ENCODE measurements at places on chromosomes 4 and X.

DNA sequence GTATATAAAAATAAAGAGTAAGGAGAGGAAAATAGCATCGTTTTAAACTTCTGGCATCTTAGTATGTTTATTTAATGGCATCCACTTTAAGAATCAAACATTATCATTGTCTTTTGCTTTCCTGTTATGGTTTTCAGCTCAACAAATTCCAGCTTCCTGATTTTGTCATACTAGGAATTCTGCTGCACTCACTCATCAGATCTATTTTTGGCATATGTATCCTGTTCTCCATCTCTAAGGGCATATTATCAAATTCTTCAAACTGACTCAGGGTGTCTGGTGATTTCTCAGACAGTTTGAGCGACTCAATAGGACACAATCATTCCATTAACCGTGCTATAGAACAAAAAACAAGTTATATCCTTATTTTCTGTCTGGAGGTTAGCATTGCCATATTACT, 248.5 kb upstream of the DIAPH2 start:
- DNase-seq, result no peak

GRCh38 chr4:124974152-124974551, 261.6 kb upstream of the ANKRD50 start:
- DNase-seq, result no peak

DNA sequence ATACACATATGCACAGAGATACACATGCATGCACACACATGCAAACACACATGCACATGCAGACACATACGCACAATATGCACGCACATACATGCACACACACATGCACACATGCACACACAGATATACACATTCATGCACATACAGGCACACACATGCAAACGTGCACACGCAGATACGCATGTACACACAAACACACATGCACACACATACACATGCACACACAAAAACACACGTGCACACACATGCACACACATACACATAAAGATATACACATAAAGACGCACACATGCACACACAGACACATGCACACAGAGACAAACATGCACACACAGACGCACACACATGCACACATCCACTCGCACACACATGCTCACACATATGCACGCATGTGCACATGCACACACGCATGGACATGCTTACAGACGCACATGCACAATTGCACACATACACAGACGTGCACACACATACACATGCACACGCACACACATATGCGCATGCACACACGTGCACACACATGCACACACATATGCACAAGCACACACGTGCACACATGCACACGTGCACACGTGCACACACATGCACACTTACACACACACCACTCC, 145.2 kb downstream of the ADRA2C start:
- no peak for DNase-seq

- no peak for DNase-seq
These were observed 47.0 kb downstream of the EVC start for GRCh38 chr4:5757954-5758353.

DNA sequence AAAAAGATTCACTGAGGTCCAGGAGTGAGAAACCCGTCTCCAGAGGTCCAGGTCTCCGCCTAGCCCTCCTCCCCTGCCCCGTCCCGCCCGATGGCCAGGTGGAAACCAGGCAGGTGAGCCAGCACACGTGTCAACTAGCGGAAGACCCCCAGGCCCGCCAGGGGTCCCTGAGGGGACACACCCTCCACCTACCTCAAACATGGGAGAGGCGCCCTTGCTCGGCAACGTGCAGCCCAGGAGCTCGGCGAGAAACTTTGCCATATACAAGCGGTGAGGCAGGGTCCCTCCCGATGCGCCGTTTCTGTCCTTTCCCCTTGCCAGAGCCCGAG, 330.0 kb downstream of the HNRNPD start:
- no peak for DNase-seq

DNA sequence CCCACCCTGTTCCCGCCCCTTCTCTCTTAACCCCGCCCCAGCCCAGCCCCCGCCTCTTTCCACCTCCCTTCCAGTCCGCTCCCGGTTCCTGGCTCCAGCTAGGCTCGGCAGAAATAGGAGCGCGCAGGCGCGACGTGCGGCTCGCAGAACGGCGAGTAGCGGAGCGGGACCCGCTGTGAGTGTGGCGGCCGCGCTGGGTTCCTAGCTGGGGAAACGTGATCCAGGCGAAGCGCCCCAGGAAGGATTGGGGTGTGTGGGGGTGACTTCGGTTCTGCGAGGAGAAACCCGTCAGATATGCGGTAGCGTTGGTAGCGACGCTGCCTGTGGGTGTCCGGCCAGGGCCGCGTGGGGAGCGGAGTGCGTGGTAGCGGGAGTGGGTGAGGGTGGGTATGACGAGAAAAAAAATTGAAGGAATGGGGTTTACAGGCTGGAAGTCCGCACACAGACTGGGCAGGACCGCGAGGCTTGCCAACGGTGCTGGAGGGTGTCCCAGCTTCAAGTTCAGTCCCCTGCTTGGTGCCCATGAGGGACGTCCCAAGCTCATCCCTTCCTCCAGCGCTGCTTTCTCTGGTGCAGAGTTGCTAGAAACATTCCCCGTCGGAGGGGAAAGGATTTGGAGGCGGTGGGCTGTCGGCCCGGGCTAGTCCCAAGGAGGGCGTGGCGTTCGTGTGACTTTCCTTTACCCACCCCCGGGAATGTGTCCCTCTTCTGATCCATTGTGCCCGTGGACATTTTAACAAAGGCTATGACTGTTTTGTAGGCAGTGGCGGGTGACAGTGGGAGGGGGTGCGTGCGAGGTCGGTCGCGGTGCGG, at the start of gene PRRG1:
PRRG1 (plus strand) TSS at position 144 of the 813 bp plus-strand sequence. CDS start 56,886 bp downstream, outside the sequence.
- DNase-seq, result peak; percentile 2

- DNase-seq, result no peak
These were observed 567.3 kb downstream of the PDHA2 start for GRCh38 chr4:96407225-96407624.

Data from NCI-H2081 treated with DMSO at 0.1 percent for 48 hours (cell line).